ENCODE measurements at places on chromosomes 3 and 15.

GRCh38 chr3:13372656-13373055 is 47.5 kb downstream of the NUP210 start:
- no peak for DNase-seq

- DNase-seq = peak; percentile 50
Measured at GRCh38 chr3:66407611-66408218, 93.1 kb downstream of the LRIG1 start.

GRCh38 chr3:173957646-173958045 is 560.1 kb downstream of the NLGN1 start:
- no peak for DNase-seq

- no peak for DNase-seq
Measured at GRCh38 chr3:46221938-46222337, 13.8 kb upstream of the CCR1 start.

DNA sequence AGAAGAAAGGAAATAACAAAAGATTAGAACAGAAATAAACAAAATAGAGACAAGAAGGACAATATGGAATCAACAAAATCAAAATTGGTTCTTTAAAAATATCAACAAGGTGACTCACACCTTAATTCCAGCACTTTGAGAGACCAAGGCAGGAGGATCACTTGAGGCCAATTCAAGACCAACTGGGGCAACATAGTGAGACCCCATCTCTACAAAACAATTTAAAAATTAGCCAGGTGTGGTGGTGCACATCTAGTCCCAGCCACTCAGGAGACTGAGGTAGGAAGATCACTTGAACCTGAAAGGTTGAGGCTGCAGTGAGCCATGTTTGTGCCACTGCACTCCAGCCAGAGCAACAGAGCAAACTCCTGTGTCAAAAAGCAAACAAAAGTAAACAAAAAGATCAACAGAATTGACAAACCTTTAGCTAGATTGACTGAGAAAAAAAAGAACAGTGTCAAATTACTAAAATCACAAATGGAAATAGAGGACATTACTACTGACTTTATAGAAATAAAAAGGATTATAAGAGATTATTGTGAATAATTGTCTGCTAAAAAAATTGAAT is 190.7 kb upstream of the CGNL1 start:
- DNase-seq = peak; percentile 61

DNA sequence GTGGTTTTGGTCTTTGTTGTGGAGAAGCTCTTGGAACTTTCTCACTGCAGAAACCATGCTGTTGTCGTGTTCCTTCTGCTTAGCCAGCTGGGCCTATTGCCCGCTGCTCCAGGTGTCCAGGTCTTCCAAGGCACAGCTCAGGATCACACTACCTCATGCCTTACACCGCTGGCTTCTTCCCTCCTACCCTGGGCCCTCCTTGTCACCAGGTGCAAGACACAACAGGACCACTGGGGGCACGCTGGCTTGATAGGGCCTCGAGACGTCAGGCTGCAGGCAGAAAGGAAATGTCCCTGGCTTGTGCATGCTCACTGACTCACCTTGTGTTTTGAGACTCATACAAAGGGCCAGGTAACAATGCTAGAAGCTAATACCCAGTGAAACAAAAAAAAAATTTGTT is 32.3 kb downstream of the PAQR9 start:
- DNase-seq = no peak

- DNase-seq = peak; percentile 95
Measured at GRCh38 chr15:91032919-91033803, 10.8 kb upstream of the VPS33B start.

DNA sequence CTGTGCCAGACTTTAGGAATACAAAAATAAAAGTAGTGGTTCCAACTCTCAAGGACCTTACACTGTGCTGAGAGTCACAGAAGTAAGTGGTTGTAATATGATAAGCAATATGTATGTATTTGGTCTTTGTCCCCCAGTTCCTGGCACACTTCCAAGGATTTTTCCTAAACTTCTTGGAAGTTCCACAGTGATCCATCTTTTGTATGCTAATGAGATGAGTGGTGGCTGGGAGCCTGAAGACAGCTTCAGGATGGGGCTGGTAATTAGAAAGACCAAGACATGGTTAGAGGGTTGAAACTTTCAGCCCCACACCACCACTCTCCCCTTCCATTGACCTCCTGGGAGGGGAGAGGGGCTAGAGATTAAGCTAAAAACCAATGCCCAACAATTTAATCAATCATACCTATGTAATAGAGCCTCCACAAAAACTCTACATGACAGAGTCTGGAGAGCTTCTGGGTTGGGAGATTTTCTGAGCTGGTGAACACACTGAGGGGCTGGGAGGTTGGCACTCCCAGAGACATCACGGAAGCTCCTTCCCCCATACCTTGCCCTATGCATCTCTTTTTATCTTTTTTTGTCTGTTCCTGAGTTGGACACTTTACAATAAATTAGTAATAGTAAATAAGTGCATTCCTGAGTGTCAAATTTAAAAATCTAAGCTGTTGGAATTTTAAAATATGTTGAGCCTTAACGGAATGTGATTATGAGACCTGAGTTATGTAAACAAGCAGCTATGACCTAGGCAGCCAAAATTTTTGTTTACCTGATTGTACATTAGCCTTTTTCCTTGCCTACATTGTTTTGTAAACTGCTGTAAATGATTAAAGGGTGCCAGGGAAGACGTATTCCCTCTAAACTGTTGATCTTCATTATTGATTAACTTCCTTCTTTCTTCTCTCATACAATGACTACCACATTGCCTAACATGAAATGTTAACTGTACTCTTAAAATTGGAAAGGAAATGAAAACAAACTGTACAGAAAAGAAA is 24.3 kb downstream of the CD200R1L start:
- peak; percentile 32 for DNase-seq

GRCh38 chr3:63937661-63938651 is 25.8 kb upstream of the SCAANT1 start:
- peak; percentile 43 for DNase-seq

GRCh38 chr3:52311576-52312119 is 4.5 kb upstream of the DNAH1 start:
- no peak for DNase-seq

GRCh38 chr3:161403251-161403650 is 31.9 kb upstream of the SPTSSB start:
- no peak for DNase-seq

DNA sequence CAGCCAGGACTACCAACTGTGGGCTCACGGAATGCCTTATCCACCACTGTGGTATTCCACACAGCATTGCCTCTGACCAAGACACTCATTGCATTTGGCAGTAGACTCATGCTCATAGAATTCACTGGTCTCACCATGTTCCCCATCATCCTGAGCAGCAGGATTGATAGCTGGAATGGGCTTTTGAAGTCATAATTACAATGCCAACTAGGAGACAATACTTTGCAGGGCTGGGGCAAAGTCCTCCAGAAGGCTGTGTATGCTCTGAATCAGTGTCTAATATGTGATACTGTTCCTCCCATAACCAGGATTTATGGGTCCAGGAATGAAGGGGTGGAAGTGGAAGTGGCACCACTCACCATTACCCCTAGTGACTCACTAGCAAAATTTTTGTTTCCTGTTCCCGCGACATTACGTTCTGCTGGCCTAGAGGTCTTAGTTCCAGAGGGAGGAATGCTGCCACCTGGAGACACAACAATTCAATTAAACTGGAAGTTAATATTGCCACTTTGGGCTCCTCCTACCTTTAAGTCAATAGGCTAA is 58.6 kb upstream of the CCDC80 start:
- DNase-seq = peak; percentile 53

- DNase-seq = no peak
Measured at GRCh38 chr3:77601823-77602415, 562.0 kb downstream of the ROBO2 start.

DNA sequence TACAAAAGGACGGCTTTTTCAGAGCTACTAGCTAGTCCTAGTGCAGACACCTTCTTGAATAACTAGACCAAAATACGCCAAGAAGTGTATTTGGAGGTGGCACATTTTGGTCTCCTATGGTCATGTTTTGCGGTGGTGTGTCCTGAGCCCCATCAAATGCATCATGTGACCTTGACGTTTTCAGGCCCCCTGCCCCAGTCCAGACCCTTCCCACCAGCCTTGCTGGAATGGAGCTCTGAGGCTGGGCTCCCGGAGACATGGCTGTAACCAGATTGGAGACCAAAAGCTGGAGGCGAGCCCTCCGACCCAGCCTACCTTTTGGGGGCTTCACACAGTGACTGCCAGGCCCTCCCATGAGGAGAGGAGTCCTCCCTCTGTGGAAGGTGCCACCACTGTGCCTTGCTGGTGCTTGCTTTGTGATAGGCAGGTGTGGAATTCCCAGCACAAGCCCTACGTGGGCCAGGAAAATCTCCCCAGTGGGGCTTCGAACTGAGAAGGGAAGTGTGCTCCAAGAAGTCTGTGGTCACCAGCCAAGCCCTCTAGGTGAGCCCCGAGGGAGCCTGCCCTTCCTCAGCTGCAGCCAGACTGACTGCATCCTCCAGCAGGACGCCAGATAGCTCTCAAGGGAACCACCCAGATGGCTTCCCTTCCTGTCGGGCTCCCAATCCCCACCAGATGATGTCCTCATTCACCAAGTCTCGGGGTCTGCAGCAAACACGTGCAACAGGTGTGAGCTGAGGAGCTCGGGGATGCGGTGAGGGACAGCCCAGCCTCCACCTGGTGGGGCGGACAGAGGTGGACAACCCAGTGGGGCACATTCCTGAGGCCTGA is 126.2 kb downstream of the ASB7 start:
- DNase-seq = no peak

DNA sequence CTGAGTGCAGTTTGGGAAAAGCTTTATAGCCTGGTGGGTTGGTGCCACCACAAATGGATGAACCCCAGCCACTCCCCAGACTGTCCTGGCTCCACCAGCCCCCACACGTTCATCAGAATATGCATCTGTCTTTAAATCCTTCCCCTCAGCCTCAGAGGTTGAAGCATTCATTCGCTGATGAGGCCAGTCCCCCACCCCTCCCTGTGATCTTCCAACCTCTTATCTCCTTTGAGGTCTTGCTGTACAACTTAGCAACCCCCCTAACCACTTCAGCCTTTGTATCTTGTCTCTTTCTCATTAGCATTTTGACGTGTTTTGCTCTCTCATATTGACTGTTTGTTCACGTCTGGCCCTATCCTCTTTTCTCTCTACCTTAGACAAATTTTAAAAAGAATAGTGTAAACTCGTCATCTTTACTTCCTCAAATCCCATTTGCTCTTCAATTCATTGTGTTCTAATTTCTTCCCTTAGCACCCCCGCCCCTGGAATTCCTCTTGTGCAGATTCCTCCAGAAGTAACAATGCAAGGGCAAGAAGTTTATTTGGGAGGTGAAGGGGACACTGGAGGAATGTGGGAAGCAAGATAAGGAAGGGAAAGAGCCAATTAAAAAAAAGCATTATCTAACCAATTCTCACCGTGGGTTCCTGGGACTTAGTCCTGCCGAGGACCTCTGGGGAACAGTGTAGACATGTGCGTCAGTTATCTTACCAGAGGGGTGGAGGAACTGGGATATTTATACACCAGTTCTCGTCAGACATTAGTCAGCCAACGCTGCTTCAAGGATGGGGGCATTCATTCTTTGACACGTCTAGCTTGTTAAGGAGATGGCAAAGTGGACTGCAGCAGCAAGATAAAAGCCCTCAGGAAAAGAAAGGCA is 38.6 kb downstream of the MOBP start:
- DNase-seq = no peak

DNA sequence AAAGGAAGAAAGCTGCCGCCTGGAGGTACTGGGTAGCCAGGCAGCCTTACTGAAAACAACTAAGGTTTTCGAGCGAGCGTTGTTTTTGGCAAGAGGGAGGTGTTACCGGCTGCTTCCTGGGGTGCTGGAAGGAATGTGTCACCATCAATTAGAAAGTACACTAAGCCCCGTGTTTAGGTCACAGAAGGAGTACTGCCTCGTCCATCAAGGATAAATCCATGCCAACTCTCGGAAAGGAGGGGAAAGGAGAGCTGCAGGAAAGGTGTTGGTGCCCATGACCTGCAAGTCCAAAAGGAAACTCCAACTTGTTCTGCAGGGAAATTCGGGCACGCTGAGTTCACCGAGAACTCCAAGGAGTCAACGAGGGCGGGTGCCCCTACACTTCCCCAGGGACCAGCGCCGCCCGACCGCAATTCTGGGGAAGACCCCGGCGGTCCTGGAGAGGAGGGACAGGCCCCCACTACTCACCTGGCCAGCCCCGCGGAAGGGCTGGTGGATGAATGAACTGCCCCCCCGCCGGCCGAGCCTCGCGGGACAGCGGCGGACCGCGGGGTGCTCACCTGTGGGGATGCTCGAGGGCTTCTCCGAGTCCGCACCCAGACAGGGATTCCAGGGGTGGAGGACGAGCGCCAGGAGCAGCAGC is 542 bp downstream of the PLOD2 start:
- DNase-seq = peak; percentile 78

DNA sequence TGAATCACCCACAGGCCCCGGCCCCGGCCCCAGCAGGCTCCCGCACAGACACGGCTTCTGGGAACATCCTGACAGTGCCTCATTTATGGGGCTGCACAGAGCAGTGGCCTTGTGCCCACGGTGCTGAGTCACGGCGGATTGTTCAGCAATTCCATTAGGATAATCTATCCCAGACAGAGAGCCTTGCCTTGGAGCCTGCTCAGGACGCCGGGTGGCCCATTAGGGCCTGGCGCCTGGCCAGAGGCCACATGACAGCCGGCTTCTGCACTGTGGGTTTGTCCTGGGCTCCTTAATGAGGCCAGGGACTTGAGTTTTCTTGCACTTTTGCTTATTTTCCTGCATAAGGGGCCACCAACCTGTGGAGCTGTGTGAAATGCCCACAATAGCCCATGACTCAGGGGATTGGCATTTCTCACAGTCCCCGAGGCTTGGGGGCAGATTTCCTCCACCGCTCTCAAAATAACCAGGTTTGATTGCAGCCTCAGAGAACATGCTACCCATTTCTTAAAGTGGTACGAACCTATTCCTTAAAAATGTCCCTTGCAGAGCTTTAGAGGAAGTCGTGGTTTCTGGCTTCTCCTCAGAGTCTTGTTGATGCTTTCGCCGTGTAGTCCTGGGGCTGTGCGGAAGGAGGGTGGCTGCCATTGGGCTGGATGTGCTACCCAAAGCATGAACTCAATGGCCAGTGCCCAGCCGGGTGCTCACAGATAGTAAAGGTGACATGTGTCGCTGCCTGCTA is 19.0 kb downstream of the SYNM start:
- peak; percentile 80 for DNase-seq

DNA sequence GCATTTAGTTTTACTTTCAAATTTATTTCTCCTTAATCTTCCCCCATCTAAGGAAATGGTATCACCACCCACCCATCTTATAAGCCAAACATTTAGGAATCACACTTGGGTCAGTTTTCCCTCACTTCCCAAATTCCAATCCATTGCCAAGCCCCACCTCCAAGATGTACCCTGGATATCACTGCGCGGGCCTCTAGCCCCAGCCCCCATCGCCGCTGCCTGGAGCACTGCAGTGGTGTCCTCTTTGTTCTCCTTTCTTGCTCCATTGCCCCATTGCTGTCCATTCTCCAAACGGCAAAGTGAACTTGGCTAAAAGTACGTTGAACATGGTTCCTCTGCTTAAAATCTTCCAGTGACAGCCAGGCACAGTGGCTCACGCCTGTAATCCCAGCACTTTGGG is 267.8 kb downstream of the SHOX2 start:
- no peak for DNase-seq

GRCh38 chr3:150721285-150722130 is 17.8 kb upstream of the ERICH6 start:
- DNase-seq = peak; percentile 75
